ENCODE measurements at places on chromosomes 12 and 14.

DNA sequence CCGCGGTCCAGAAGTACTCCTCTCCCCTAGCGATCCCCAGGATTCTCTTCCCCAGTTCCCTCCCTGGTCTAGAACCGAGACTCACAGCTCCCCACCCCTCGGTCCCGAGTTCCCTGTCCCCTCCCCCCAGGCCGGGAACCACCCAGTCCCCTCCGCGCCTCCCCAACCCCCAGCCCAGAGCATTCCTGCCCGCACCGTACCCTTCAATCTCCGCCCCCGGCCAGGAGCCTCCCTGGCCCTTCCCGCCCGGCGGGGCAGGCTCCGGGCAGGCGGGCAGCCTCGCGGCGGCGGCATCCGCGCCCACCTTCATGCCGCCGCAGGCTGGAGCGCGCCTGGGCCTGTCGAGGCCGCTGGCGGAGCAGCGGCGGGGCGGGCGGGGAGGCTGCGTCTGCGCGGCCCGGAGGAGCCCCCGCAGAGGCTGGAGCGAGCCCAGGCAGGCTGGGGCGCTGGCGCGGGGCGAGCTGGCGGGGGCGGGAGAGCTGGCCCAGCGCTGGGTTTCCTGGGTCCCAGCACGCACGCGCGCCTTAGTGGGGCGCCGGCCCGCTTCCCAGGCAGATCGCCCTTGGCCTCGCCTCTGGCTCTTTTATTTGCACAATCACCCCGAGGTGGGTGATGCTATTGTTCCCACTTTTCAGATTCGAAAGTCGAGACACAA, 22.2 kb upstream of the GPR132 start:
- peak; percentile 84 for DNase-seq

- DNase-seq, result no peak
Observed at GRCh38 chr12:22459838-22460490, 84.4 kb downstream of the C2CD5 start.

- DNase-seq, result no peak
Observed at GRCh38 chr12:81150382-81150781, 72.5 kb downstream of the ACSS3 start.

- peak; percentile 92 for DNase-seq
Observed at GRCh38 chr12:30795410-30796312, 40.9 kb upstream of the CAPRIN2 start.

GRCh38 chr14:99534863-99535262, 53.7 kb downstream of the CCNK start:
- no peak for DNase-seq

GRCh38 chr12:6091786-6092566, 32.5 kb downstream of the VWF start:
- DNase-seq, result no peak

DNA sequence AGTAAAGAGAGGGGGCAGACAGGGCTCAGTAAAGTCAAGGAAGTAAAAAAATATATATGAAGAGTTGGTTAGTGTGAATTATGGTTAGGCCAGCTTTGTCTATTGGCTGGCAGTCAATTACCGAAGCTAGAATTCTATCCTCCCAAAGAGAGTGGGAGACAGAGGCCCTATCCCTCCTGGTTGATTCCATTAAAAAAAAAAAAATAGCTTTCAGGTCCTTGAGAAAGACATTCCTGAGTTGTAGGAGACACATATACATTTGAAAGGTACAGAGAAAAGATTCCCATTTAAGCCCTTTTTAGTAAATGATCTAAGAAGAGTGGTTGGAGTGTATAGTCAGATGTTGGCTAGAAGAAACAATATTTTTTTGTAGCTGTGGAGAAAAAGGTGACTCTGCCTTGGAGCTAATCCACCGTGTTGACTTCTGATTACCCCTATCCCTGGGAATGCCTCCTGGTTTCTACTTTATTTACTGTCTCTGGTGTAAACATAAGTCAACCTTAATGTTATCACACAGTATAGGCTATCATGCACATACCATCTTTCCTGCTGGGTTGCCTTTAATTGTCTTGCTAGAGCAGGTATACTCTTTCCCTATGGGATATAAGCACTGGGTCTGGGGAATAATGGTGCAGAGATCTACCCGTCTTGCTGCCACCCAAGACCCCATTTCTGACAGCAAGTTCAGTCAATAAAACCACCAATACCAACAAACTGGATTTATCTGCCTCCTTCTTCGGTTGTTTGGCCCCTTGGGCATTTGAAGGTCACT, 859.9 kb upstream of the ATXN7L3B start:
- DNase-seq, result no peak

DNA sequence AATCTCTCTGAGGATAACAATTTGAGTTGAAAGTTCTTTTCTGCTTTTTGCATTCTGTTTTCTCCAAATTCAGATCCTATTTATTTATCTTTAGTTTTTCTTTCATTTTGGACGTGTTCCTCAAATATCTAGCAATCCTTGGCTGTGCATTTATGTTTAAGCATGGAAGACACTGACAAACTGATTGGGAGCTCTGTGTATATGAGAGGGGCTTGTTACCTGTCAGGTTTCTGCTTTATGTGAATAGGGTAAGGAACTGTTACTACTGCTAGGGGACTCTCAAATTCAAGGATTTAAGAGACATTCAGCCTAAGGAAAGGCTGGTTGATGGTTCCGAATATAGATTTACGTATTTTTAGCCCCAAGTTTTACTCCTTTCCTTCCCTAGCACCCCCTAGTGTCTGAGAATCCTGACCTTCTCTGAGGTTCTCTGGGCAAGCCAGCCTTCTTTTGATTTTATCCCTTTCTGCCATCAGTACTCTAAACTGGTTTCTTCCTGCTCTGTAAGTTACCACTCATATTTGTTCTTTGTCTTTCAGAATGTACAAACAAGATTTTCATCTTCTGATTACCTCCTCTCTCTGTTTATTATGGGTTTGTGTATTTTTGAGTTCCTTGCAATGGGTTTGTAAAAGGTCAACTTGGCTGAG, 30.5 kb downstream of the YLPM1 start:
- no peak for DNase-seq

GRCh38 chr12:52401526-52401925, 4.6 kb downstream of the KRT82 start:
- DNase-seq, result no peak

- DNase-seq, result no peak
Observed at GRCh38 chr14:104049576-104050240, 35.8 kb upstream of the ASPG start.

GRCh38 chr12:68422956-68423574, 90.9 kb upstream of the MDM1 start:
- no peak for DNase-seq

DNA sequence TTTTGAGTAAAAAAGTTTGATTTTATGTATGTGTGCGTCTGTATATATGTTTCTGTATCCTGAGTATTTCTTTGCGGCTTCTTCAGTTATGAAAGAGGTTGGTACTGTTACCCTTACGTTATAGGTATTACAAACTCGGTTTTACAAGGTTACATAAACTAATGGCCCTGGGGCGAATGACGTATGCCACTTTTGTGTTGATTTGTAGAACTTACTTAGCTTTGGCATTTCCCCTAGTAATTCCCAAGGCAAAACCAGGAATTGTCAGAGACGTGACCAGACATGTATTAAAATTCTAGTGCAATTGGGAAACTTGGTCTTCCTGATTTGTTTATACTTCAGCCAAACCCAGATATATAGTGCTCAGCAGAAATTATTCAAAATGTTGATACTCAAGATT, 93.3 kb downstream of the DUSP16 start:
- DNase-seq, result no peak

GRCh38 chr12:29148596-29148910, 525 bp upstream of the FAR2 start:
- DNase-seq, result no peak

DNA sequence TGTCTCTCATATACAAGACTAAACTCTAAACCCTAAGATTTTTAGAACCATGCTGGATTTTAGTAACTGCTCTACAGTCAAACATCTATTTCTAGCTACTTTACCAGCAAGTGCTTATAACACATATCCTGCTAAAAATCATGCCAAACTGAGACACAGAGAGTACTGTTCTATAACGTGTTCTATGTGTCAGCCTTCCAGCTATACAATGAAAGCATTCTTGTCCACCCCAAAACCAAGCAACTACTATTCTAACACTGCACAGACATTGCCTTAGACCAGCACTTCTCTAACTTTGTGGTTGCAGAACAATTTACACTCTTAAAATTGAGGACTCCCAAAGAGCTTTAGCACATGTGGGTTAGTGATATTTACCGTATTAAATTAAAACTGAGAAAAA, 85.7 kb downstream of the SPPL3 start:
- no peak for DNase-seq

DNA sequence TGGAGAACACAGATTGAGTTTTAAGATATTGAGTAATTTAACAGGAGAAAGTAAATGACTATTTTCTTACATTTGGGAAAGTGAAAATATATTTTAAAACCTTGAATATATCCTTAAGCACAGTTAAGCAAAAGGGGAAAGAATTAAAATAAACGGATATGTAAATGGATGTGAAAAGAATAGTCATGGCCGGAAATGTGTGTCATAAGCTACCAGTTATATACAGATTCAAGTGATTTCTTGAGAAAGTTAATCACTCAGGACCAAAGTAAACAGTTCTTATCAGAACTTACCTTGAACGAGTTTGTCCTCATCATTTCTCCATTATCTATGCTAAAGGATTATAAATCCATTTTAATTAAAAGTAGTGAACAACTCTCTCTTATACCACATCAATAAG, 33.4 kb downstream of the C12orf75 start:
- no peak for DNase-seq

DNA sequence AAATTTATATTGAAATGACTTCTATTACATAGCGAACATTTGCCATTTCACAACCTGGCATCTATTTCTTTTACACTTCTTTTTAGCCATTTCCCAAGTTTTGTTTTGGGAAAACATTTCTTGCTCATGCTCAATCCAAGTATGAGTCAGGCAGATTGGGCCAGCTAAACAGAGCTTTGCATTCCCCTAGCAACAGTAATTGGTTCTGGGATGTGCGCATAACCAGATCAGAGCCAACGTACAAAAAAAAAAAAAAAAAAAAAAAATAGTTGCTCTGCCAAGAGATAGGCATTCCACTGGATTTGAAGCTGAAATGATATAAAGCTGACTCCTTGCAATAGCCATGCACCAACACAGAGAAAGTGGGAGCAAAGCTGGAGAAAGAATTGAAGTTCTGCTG, 37.5 kb downstream of the PLCZ1 start:
- no peak for DNase-seq

GRCh38 chr14:35332517-35333263, 40.5 kb downstream of the PSMA6 start:
- DNase-seq, result no peak

DNA sequence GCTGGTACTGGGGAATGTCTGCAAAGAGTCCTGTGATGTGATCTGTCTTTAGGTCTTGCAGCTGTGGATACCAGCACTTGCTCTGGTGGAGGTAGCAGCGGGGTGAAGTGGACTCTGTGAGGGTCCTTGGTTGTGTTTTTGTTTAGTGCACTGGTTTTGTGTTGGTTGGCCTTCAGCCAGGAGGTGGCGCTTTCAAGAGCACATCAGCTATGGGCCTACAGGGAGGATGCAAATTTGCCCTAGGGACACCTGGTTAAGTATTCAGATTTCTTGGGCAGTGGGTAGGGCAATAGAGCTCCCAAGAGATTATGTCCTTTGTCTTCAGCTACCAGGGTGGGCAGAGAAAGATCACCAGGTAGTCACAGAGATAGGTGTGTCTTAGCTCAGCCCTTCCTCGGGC, 63.8 kb downstream of the PTGER2 start:
- no peak for DNase-seq

GRCh38 chr12:29234965-29235626, 86.0 kb downstream of the FAR2 start:
- DNase-seq, result no peak

- no peak for DNase-seq
Observed at GRCh38 chr14:34693228-34693939, 21.0 kb downstream of the CFL2 start.

GRCh38 chr12:103680591-103681141, 93.6 kb downstream of the STAB2 start:
- no peak for DNase-seq

- DNase-seq, result no peak
Observed at GRCh38 chr12:104097954-104098353, 33.6 kb downstream of the HCFC2 start.

DNA sequence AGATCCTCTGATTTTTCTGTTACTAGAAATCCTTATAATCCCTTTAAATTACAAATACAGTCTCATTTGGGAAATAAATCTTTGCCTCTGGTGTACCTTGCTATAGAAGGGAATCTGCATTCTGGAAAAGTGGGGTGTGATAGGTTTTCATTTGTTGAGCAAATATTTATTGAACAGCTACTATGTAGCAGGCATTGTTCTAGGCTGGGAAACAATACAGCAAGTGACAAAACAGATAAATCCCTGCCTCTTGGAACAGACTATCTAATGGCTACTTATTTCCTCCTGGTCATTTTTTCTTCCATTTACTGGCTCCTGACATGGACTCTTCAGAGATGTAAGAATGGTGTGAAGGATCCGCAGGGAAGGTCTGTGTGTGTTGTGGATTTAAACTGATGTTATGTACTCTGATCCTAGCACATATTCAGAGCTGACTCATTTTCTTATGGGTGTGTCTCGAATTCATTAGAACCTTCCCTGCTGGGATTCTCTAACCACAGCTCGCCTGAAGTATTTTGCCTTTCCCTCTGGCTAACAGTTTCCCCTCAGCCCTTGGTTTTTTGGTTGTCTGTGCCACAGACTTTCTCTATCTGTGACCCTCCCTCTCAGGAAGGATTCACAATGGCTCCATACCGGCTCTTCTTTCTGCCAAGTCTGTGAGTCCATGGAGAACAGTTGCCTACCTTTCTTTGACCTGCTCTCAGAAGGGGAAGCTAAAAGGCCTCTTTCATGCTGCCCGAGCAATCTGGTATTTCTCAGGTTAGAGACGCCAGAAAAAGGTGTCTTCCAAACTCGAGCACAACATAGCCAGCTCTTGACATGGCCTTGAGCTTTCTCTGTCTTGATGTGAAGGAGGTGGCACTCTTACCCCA, 53.7 kb downstream of the TMTC2 start:
- DNase-seq, result no peak

DNA sequence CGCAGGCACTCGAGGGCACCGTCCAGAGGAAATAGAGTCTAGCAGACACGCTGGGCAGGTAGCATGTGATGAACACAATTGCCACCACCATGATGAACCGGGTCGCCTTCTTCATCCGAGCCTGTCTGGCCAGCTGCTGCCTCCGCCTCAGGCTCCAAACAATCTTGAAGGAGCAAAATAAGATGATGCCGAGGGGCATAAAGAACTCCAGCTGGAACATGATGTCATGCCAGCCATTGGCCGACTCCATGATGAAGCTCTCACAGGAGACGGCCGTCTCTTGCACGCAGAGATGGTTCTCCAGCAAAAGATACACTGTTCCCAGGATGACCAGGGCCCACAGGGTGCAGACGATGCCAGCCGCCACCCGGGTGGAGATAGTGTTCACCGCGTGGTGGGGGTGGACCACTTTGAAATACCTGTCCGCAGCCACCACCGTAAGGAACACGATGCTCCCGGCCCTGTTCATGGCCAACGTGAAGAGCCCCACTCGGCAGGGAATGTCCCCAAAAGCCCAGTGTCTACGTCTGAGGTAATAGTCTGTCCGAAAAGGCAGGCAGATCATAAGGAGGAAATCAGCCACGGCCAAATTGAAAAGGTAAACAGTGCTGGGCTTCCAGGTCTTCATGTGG, 945 bp downstream of the HCAR1 start:
- DNase-seq, result no peak

Data from aorta (tissue), 5 donors.